ENCODE measurements at places on chromosomes 6 and 20. TPM values are rescaled to one million over a fixed set of nuclear protein-coding genes. Genes with fewer than 3 reads are reported as not detected.
A peak's percentile ranks its signal among the peaks of the same experiment; 100 is the strongest.

- DNase-seq, result no peak
These were observed 15.7 kb upstream of the EZR start for GRCh38 chr6:158834675-158835385.

DNA sequence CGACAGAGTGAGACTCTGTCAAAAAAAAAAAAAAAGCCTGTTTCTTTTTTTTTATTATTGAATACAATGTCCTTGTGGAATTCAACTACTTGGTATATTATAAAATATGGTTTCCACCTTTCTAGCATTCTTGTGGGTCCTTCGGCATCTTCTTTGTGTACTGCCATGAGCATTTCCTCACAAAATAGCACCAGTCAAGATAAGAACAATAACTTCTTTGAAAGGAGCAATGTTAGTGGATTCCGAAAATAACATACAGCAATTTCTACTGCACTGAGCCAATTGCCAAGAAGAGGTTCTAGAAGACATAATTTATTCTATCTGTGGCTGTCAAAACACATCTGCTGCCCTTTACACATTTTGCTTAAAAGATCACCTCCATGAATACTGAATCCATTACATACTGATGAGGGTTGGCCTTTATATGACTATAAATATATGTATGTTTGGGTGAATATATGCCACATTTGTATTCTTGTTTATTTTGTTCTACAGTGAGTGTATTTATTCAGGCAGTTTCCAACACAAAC lies 19.1 kb upstream of the SPTLC3 start:
- DNase-seq, result no peak

GRCh38 chr20:51447097-51447764 lies 95.3 kb downstream of the NFATC2 start:
- no peak for DNase-seq

DNA sequence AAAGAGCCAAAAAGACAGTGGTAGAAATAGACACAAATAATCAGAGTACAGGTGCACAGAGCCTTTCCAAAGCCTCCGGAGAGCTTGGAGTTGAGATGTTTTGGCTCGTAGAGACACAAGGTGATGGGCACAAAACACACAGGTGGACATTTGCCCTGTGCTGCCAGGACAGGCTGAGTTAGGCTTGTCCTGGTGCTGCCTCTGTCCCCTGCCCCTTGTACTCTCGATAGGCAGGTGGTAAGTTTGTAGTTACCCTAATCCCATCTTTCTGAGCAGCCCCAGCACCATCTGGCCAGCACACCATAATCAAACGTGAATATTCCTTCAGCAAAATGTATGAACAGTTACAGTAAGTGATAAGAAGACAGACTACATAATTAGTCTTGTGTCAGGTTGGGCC lies 95.5 kb downstream of the FOXC1 start:
- no peak for DNase-seq

GRCh38 chr6:42507195-42507594 lies 55.5 kb upstream of the TRERF1 start:
- no peak for DNase-seq

DNA sequence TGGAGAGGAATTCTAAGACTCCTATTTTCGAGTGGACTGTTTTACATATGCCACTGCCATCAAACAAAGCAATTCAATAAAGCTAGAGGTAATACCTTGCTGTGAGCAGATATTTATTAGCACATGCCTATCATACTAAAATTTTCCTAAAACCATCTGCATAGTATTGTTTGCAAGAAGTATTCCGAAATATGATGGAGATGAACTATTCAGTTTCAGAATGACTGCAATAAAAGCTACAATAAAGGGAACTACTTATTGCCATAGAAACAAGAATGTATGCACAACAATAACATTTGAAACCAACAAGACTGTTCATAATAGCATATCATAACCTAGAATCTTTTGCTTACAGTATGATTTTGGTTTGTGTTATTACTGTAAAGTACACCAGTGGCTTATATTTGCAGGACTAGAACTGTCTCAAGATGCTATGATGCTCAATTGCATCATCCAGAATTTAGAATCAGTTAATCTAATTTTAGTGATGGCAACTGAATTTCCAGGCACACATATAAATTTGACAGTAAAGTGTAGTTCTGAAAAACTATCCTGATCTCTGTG lies 144.3 kb downstream of the GRIK2 start:
- DNase-seq, result no peak

- DNase-seq, result peak; percentile 62
These were observed 123.0 kb downstream of the SLC16A10 start for GRCh38 chr6:111210194-111210728.

GRCh38 chr20:48459722-48460395 lies 367.9 kb downstream of the PREX1 start:
- DNase-seq, result no peak

Gene NTSR1
- not detected for total RNA-seq
